Heart left ventricle (tissue), 16 donors: ENCODE measurements at places on chromosomes 7 and 10.

GRCh38 chr7:74190259-74190658, 16.1 kb downstream of the EIF4H start:
- no peak for DNase-seq

DNA sequence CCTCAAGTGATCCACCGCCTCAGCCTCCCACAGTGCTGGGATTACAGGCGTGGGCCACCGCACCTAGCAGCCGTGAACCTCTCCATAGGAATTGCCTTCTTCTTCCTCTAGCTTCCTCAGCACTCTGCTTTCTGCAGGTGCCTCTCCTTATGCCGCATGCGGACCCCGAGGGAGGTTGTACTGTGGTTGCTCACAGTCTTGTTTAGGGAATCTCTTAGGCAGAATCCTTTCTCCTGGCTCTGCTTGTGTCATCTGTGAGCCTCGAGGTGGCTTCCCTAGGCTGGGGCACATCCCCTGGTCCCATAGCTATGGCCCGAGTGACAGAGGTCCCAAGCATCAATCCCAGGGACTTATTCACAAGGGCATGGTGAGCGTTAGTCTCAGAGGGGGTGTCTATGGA, 33.2 kb upstream of the GIMAP8 start:
- no peak for DNase-seq

DNA sequence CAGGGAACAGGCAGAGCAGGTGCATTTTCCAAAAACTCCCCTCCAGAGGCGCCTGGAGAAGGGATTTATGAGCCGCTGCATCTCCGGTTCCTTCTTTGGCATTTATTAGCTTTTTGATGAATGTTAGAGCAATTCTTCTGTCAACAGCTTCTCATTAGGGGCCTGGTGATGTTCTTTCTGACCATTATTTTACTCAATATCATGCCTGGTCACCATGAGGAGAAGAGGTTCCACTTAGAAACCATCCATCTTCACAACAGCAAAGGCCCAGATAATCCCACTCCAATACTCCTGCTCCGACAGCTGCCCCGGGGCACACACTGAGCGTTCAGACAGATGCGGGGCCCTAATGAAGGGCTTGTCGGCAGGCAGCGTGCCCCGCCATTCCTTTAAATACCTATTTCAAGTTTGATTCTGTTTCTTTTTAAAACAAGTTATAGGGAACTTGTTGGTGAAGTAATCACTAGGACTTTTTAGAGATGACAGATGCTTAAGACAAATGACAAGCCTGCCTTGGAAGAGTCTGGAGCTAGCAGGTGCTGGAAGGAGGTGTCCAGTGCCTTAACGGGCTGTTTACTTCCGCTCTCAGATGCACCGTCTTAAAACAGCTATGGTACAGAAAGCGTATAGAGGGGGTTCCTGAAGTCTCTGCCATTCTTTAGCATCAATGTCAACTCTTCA, 31.7 kb downstream of the ECHDC3 start:
- DNase-seq: no peak

DNA sequence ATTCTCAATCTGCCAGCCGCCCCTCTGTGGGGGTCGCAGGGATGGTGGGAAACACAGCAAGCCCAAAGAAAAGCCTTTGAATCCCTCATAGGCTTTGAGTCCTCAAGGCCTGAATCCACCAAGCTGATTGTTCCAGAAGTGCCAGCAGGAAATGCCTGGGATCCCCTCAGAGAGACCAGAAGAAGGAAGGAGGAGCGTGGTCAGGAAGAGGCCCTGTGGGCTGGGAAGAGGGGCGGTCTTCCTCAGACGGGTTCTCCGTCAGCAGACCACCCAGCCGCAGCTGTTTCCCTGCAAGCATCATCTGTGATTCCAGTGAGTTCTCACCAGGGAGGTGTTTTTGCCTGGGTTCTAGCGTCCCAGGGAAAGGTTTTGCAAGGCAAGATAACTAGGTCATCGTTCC, 190.0 kb upstream of the KLF6 start:
- DNase-seq: no peak

DNA sequence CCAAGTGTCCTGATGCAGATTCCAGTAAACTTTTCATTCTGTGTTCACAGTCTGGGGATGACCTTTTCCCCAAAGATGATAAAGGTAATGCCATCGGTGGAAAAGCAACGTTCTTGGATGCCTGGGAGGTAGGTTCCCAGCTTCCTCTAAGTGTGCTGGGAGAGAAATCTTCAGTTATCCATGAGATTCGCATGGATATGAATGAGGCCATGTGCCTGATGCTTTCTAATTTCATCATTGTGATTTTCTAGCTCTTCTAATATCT, 5.5 kb downstream of the AKR1B10 start:
- no peak for DNase-seq

DNA sequence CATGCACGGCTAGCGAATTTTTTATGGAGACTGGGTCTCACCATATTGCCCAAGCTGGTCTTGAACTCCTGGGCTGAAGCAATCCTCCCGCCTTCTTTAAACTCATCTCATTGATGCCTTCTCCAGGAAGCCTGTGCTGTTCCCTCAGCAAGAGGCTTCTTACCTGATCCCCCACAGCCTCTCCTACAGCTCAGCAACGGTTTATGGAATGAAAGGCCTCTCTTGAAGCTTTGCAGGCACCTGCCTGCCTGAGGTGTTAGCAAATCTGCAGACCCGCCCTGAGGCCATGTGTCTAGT, 468 bp upstream of the TRIM56 start:
- DNase-seq: no peak

DNA sequence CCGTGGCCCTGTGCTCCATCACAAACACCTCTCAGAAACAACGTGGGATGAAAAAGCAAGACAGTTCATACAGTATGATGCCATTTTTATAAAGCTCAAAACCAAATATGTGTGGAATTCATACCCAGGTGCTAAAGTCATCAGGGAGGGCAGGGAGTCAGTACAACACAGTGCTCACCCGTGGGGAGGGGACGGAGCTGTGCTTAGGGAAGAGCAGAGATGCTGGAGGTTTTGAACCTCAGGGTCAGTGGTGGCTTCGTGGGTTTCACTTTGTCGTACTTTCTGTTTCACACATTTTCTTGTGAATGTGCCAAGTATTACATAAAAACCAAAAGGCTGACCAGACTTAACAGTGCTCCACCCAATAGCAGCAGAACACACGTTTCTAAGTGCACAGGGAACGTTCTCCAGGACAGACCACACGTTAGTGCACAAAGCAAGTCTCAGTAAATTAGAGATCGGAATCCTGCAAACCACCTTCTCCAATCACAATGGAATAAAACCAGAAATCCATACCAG, 21.2 kb downstream of the ZMIZ2 start:
- DNase-seq: no peak

- DNase-seq: no peak
These were observed 27.1 kb upstream of the ZFAND2A start for GRCh38 chr7:1187127-1187526.

DNA sequence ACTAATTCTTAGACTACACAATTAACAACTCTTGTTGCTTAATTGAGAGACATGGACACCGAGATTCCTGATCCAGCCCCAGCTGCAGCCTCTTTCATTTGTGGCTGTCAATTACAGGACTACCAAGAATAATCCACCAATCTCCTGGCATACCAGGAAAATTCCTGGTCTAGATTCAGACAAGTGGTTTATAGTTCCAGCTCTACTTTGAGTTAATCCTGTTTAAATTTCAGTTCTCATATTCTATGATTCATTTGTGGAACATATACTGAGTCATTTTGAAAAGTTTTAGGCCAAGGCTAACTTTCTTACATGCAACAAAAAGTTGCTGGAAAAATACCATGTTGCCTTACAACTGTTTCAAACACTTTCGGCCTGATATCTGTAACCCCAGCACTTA, 253.5 kb downstream of the MAGI2 start:
- no peak for DNase-seq

DNA sequence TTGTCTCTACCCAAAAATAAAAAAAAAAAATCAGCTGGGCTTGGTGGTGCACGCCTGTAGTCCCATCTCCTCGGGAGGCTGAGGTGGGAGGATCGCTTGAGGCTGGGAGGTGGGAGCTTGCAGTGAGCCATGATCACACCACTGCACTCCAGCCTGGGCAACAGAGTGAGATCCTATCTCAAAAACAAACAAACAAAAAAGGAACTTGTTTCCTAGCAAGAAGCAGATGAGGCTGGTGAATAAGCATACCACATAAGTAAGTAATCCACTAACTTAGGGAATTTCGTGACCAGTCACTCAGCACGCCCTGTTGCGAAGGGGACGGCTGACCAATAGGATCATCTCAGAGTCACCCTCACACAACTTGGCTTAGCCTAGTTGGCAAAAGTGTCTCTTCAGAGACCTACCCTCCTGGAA, 64.6 kb downstream of the CUX1 start:
- no peak for DNase-seq

- no peak for DNase-seq
These were observed 11.6 kb downstream of the HBP1 start for GRCh38 chr7:107180378-107180777.

- DNase-seq: no peak
These were observed 509.5 kb downstream of the PLXNA4 start for GRCh38 chr7:132066761-132067171.

DNA sequence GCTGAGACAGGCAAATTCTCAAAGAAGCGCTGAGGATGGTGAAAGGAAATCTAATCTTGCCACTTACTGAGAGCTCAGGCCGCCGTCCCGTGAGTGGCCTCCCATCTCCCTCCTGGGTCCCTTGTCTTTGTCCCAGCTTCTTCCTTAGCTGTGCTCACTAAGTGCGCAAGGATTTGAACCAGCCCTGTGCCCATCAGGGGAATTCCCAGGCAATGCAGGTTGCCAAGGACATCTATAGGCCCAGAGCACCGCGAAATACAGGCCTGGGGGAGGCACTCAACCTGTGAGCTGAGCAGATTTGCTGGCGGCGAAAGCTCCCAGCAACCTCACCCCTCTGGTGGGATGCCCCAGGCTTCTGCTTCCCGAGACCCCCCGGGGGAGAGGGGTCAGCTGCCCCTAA, 64.8 kb downstream of the OAT start:
- DNase-seq: no peak

- peak; percentile 40 for DNase-seq
These were observed 59.2 kb downstream of the HK1 start for GRCh38 chr10:69337296-69338132.
